ENCODE measurements at places on chromosomes 1 and 21. TPM values are rescaled to one million over a fixed set of nuclear protein-coding genes. Genes with fewer than 3 reads are reported as not detected.

GRCh38 chr1:107862064-107862463 lies 102.9 kb downstream of the VAV3 start:
- H3K27ac ChIP-seq, result no peak overlapping the region
- no peak overlapping the region for H3K4me3 ChIP-seq
- H3K4me1 ChIP-seq, result no peaks in the 10 kb centered on the region
- H3K36me3 ChIP-seq, result no peaks in the 10 kb centered on the region
- peaks cover 52% of the 10 kb centered on the region for H3K27me3 ChIP-seq

Gene OR2M3
- total RNA-seq, result not detected

DNA sequence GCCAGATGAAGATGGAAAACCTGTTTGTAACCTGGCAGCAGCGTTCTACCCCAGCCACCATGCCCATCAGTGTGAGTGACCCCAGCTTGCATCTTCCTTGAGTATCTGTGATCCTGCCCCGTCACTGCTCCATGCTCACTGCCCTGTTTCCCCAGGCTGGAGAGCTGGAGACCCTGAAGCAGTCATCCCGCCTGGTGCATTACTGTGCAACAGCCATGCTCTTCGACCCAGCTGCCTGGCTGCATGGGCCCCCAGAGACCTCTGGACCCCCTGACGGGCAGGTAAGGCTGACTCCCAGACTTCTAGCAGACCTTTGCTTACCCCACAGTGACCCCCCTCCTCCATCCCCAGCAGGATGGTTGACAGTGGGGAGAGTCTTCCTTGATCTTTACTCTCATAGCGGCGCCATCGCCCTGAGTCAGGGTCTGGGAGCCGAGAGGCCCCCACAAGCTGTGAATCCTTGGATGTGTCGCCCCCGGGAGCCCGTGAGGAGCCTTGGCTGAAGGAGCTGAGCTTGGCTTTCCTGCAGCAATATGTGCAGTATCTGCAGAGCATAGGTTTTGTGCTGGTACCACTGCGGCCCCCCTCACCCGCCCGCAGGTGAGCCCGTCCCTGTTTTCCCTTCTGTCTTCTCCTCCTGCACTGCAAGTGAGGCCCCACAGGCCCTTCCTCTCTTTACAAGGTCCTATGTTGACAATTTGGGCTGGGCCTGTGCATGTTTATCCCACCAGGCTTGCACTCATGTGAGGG lies 10.4 kb downstream of the HYI start:
- DNase-seq, result no peak
- no peak overlapping the region for H3K27ac ChIP-seq
- H3K27me3 ChIP-seq, result no peaks in the 10 kb centered on the region

GRCh38 chr1:111599781-111600693 lies 19.6 kb upstream of the RAP1A start:
- H3K27ac ChIP-seq, result no peak overlapping the region
- H3K27me3 ChIP-seq, result peaks cover 20% of the 10 kb centered on the region

Measured in Calu3 (cell line).